ENCODE measurements at places on chromosomes 3 and 15. TPM values are rescaled to one million over a fixed set of nuclear protein-coding genes. Genes with fewer than 3 reads are reported as not detected.

ZMYND10 gene
- 1.1 TPM for total RNA-seq

CADPS gene
- total RNA-seq, result not detected

SLITRK3 gene
- total RNA-seq, result not detected

PLA2G4D gene
- not detected for total RNA-seq

CPN2 gene
- total RNA-seq, result not detected

DLL4 gene
- total RNA-seq, result 0.35 TPM

SLC2A2 gene
- not detected for total RNA-seq

ZIC1 gene
- total RNA-seq, result 0.07 TPM

SERINC4 gene
- 0.10 TPM for total RNA-seq

ADAMTSL3 gene
- total RNA-seq, result 0.25 TPM

TEX9 gene
- 4.8 TPM for total RNA-seq

KBTBD13 gene
- total RNA-seq, result not detected

HYAL1 gene
- total RNA-seq, result 0.50 TPM

FGD5 gene
- total RNA-seq, result not detected

SCAANT1 gene
- not detected for total RNA-seq

THAP10 gene
- total RNA-seq, result 4.8 TPM

MUSTN1 gene
- total RNA-seq, result not detected

SERPINI2 gene
- not detected for total RNA-seq

ICE2 gene
- 25.2 TPM for total RNA-seq

EFHB gene
- 0.63 TPM for total RNA-seq

PPCDC gene
- 20.8 TPM for total RNA-seq

TFG gene
- total RNA-seq, result 154 TPM

PLA2G4E gene
- not detected for total RNA-seq

KCTD6 gene
- total RNA-seq, result 9.0 TPM

NDN gene
- 0.09 TPM for total RNA-seq

ITPKA gene
- total RNA-seq, result 2.2 TPM

FETUB gene
- 0.26 TPM for total RNA-seq

PARP15 gene
- total RNA-seq, result not detected

LSMEM2 gene
- total RNA-seq, result not detected

SNTN gene
- total RNA-seq, result not detected

EXD1 gene
- not detected for total RNA-seq

PLSCR2 gene
- total RNA-seq, result not detected

CYP1A2 gene
- not detected for total RNA-seq

ANKRD63 gene
- not detected for total RNA-seq

OSTN gene
- not detected for total RNA-seq

NPAP1 gene
- total RNA-seq, result not detected

SLC27A2 gene
- total RNA-seq, result 33.7 TPM

HRG gene
- not detected for total RNA-seq

C3orf20 gene
- 0.03 TPM for total RNA-seq

GNAT1 gene
- total RNA-seq, result not detected

OR5K2 gene
- total RNA-seq, result not detected

GOLGB1 gene
- 21.2 TPM for total RNA-seq

MRAS gene
- total RNA-seq, result 12.2 TPM

RAB6B gene
- 1.7 TPM for total RNA-seq

SNX22 gene
- total RNA-seq, result 0.77 TPM

All from A549 treated with RU486 at 1 μM for 4 hours (cell line).